ENCODE measurements at places on chromosomes 11 and 22.

GRCh38 chr11:47485107-47485506 is 36.2 kb upstream of the RAPSN start:
- DNase-seq: no peak

DNA sequence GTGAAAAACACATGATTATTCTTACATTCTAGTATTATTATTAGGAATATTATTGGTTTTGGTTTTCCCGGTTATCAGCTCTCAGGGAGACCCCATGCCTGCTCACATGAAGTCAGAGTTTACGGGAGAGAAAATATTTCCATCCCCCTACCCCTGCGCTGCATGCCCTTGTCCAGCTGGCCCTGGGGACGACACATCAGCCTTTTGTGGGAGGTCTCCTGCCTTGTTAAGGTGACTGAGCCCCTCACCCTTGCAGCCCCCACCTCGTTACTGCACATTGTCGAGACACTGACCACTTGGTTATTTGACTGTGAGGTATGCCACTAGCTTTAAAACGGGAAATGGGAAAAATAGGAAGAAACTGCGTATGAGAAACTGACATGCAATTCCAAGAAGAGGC is 63.0 kb downstream of the PARVG start:
- no peak for DNase-seq

DNA sequence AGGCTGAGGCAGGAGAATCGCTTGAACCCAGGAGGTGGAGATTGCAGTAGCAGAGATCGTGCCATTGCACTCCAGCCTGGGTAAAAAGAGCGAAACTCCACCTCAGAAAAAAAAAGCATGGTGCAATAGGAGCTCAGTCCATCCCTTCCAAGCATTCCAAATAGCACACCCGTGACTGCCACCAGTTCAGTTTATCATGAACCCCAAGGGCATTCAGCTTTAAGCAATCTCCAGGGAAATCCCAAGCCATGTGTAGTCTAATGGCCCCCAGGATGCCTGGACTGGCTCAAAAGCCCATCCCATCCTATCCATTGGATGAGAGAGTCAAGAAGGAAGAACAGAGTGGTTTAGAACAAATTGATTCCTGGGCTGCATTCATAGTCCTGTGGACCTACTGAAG is 16.2 kb downstream of the MICAL3 start:
- DNase-seq: no peak

DNA sequence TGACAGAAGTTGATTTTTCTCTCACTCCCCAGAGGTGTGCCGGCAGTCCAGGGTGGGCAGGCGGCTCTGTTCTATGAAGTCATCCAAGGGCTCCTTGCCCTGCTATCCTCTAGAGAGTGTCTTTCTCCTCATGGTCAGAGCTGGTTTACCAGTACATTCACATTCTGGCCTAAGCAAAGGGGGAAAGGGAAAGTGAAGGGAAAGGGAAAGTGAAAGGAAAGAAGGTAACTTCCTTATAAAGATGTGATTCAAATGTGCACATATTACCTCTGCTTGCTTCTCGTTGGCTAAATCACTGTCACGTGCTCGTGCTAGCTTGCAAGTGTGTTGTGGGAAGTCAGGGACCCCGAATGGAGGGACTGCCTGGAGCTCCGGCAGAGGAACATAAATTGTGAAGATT is 2.9 kb upstream of the HTATIP2 start:
- peak; percentile 18 for DNase-seq

- no peak for DNase-seq
Observed at GRCh38 chr11:66426314-66426713, 5.5 kb downstream of the NPAS4 start.

DNA sequence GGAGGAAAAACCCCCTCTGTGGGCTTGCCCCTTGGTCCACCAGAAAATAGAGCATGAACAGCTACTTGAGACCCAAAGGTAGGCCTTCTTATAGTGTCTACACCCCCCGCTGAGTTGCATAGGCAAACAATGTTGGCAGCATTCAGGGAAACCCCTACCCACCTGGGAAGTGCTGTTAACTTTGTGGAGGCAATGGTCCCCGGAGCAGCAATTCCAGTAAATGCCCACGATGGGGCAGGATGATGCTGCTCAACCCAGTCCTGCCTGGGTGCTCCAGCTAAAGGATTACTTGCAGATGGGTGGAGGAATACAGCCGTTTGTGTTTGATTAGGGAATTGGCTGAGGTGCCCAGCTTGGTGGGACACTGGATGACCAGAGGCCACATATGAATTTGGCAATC is 381.3 kb upstream of the ANO5 start:
- no peak for DNase-seq

GRCh38 chr11:21427726-21428125 is 758.3 kb downstream of the NELL1 start:
- no peak for DNase-seq

- no peak for DNase-seq
Observed at GRCh38 chr22:46741974-46742519, 4.0 kb upstream of the CERK start.

DNA sequence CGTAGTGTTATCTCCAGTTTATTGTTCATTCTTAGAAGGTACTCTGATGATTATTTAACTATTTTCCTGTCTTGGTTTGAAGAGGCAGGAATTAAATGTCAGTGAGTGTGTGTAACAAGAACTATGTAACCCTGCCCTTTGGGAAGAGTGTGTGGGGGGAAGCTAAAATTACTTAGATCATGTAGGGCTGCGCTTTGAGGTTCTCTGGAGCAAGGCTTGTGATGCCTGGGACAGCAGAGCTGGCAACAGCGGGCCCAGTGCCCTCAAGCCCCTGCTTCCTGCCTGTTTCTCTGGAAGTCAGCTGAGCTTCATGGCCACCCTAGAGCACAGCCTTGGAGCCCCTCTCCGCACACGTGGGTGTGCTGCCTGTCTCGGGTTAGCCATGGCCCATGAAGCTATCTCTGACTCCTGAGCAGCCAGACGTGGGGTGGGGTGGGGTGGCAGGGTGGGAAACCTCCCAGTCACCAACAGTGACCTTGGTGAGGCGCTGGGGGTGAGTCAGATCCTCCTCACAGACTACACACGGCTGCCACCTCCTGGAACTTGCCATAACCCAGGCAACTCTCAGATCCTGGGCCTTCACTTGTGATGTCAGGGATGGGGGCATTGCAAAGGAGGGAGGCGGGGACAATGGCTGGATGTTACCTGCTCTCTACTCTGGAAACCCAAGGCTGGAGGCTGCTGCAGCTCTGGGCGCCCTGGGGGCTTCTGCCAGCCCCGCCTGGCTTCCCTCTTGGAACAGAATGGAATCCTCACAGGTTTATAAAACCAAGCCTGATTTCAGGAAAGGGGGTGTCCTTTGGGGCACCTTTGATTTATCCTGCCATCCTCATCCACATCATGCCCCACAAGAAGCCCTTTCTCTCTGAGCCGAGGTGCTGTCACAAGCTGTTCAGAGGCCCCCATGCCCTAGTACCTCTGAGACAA is 88.6 kb downstream of the SNX19 start:
- peak; percentile 29 for DNase-seq

- peak; percentile 61 for DNase-seq
Observed at GRCh38 chr11:16902182-16902581, 112.0 kb downstream of the PLEKHA7 start.

DNA sequence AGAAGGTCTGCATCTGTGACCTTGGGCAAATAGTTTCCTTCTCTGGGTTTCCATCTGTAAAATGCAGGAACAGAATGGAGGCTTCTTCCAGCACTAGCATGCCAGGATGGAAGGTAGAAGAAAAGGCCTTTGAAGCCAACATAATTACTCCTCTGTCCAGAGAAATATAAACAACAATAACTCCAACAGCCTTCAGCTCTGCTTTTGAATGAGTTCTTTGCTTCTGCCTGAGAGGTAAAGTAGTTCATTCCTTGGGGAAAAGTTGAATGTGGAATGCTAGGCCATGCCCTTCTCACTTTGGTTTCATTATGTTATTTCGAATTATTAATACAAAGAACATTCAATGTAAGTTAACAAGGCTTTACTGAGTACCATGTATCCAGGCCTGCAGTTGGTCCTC is 61.2 kb upstream of the BLID start:
- DNase-seq: no peak

DNA sequence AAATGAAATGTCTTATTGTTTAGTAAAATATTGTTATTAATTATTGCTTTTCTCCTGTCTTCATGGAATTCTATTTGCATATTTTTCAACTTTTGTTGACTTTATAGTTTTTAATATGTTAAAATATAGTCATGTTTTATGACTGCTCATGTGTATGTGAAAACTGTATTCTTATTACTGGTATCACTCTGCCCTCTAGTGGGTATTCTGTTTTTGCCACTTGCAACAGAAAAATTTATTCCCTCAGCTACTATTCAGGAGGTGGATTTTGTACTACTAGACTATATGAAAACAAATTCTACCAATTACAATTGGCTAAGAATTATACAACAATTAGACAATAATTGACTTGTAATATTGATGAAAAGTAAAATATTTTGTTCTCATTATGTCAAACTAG is 45.0 kb downstream of the OR4C6 start:
- no peak for DNase-seq

GRCh38 chr11:67627812-67628624 is 1.7 kb downstream of the NUDT8 start:
- no peak for DNase-seq

DNA sequence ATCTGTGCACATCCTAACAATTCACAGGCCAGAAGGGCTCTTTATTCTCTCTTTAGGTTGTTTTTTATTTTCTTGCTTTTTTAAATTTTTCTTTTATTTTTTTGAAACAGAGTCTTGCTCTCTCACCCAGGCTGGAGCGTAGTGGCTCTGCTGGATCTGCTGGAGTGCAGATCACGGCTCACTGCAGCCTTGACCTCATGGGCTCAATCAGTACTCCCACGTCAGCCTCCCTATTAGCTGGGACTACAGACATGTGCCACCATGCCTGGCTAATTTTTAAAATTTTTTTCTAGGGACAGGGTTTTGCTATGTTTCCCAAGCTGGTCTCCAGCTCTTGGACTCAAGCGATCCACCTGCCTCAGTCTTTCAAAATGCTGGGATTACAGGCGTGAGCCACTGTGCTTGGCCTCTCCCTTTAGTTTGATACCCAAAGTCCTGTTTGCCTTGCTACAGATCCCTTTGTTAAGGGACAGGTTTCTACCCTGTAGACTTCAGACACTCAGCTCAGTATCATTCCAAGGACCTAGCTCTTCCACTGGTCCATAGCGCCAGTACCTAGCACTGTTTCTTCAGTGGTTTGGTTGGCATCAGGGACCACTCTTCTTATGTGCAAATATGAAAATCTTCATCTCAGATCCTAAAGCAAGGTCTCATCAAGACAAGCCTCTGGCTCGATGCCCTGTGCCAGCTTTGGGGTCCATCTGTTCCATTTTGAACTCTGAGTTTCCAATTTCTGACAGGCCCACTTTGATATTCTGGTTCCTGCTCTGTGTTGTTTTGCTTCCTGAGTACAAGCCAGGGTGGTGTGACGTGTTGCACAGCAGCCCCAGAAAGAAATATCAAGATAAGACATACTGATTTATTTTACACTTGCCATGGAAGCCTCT is 211.7 kb downstream of the FAT3 start:
- no peak for DNase-seq

DNA sequence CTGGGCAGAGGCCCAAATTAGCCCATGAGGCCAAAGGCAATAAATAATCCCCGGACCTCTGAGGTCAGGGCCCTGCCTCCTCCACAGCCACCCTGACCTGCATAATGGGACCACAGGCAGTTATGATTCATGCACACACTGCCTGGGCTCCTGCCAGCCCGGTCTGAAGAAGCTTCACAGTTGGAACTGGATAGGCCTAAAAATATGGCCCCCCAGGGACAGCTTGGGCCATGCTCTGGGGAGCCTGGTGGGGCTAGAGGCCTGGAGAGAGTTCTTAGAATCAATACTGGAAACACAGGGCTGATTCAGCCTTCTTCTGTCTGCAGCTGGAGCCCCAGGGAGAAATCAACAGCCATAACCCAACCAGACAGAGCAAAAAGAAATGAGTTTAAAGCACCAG is 112.8 kb upstream of the CADM1 start:
- DNase-seq: no peak

DNA sequence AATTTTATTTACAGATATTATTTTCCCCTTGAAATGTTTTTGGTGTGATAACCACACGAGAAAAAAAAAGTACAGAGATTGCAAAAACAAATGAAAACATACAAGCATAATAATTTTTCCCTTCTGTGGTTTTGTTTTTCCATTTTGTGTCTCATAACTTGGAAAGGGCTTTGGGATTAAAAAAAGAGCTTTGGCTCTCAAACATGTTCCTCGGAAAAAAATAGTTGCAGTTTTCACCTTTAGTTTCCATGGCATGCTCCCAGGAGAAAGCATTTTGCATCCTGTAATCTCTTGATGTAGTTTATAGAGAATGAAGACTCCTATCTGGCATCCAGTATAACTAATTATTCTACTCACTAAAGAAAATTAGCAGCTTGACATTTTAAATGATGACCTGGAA is 362.1 kb upstream of the PDGFD start:
- no peak for DNase-seq

DNA sequence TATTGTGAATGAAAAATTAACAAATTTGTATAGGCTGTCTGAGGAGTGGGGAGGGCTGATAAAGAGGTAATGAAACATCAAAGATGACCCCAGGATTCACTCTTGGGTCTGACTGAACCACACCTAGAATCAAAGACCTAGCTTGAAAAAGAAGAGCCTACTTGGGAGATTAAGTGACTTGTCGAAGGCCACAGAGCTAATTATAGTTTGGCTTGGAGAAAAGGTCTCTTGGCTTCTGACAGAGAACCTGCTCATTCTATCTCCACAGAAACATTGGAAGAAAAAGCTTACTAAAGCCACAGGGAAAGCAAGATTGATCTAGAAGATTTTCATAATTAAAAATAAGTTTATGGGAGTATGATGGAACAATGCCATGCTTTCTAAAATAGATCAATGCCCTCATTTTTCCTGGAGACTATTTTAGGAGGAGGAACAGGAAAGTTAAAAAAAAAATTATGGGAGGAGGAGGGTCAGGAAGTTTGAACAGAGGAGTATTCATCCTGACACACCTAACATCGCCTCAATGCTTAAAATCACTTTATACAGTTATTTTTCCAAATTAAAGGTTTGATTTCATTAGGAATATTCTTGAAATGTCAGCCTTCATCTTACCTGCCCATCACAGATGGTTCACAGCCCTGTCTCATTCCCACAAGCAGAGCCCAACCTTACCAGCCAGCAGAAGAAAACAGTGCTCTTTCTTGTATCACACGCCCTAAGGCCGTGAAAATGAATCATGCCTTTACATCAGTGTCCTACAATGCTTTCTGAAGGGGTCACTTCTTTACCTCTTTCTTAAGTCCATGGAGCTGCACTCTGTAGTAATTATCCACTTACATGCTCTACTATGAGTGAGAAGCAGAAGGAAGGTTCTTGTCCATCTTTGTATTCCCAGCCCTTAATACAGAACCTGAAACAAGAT is 231.1 kb upstream of the MPPED2 start:
- no peak for DNase-seq

GRCh38 chr11:2992997-2993325 is 832 bp upstream of the NAP1L4 start:
- DNase-seq: no peak

DNA sequence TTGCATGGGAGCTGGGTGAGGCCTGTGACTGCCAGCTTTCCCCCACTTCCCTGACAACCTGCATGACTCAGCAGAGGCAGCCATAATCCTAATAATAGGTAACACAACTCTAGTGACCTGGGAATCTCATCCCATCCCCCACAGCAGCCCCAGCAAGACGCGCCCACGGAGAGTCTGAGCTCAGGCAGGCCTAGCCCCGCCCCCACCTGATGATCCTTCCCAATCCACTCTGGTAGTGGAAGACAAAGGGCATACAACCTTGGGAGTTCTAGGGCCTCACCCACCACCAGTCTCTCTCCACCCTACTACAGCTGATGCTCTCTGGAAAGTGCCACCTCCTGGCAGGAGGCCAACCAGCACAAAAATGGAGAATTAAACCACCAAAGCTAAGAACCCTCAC is 60.3 kb downstream of the CWF19L2 start:
- DNase-seq: no peak
